ENCODE measurements at places on chromosomes 4 and X.

- DNase-seq, result no peak
These were observed 267.2 kb downstream of the MAPK10 start for GRCh38 chr4:86092684-86093083.

GRCh38 chrX:118530219-118530911, 34.8 kb downstream of the DOCK11 start:
- no peak for DNase-seq

DNA sequence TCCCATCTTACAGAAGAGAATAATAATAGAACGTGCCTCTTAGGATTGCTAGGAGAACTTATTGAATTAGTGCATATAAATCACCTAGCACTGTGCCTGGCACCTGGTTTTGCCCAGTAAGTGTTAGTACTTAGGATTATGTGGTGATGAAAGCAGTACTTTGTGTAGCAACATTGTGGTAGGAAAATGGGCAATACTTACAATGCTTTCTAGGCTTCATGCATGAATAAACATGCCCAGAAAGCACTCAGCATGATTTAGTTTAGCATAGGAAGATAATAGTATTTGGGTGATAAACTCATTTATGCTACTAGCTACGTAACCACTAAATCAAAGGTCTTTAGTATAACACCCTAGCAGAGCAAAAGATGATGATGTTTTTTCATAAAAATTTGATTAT, 105.6 kb downstream of the NEUROG2 start:
- peak; percentile 6 for DNase-seq

- no peak for DNase-seq
These were observed 82.8 kb upstream of the TCEAL2 start for GRCh38 chrX:102042372-102043325.

DNA sequence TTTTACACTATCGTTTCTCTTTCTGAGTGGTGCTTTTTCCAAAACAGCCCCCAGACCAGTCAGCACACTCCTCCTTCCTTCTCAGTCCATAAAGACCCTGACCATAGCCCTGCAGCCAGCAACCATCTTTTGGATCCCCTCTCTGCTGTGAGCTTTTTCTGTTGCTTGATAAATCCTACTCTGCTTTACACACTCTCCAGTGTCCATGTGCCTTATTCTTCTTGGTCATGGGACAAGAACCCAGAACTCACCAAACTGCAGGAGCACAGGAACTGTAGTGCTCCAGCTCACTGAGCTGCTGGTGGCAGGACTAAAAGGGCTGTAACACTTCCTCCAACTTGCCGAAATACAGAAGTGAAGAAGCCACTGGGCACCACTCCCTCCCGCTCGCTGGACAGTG, 32.5 kb downstream of the COX18 start:
- DNase-seq, result no peak

DNA sequence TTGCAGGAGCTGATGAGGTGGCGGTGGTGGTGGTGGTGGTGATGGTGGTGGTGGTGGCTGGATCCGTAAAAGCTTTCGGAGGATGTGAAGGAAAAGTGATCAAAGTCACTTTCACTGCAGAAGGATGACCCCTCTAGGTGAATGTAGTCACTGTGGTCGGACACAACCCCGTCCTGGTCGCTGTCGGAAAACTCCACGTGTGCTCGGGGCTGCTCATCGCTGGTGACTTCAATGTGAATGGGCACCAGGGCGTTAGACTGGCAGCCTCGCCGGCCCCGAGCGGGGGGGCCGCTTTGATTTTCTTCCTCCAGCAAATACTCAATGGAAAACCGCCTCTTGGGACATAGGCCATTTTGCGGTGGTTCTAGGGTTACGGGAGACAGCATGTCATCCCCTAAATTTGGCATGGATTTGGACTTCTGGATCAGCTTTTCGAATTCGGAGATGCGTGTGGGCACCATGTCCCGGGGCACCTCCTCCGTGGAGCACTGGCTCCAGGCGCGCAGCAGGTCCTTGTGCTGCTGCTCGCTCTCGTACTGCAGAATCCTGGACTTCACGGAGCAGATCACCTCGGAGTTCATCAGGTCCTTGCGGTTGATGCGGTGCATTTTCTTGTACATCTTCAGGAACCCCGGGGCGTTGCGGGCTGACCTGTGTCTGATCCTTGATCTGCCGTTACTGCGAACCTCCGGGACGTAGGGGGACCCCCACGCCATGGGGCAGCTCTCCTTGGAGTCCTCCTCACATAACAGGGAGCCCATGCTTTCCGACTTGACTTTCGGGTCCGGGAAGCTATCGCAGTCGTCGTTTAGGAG, 88.3 kb upstream of the PDLIM3 start:
- no peak for DNase-seq

DNA sequence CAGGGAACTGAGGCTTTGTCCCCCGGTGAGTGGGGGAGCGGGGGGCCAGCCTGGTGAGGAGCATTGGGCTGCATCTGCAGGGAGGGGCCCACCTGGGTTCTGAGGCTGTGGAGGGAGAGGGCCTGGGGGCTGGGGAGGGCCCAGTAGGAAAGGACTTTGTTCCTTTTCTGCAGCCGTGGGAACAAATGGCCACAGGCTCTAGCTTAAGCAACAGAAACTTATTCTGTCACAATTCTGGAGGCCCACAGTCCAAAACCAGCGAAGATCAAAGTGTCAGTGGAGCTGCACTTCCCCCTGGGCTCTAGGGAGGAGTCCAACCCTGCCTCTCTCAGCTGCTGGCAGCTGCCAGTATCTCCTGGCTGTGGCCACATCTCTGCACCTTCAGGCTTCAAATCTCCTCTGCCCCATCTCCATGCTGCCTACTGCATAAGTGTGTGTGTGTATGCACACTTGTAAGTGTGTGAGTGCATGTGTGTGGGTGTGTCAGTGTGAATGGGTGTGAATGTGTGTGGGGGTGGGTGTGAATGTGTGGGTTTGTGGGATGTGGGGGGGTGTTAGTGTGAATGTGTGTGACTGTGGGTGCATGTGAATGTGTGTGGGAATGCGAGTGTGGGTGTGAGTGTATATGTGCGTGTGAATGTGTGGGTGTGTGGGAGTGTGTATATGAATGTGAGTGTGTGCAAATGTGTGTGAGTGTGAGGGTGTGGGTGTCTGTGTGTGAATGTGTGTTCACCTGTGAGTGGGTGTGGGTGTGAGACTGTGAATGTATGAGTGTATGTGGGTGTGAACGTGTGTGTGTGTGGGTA, 204.5 kb upstream of the PSAPL1 start:
- no peak for DNase-seq

DNA sequence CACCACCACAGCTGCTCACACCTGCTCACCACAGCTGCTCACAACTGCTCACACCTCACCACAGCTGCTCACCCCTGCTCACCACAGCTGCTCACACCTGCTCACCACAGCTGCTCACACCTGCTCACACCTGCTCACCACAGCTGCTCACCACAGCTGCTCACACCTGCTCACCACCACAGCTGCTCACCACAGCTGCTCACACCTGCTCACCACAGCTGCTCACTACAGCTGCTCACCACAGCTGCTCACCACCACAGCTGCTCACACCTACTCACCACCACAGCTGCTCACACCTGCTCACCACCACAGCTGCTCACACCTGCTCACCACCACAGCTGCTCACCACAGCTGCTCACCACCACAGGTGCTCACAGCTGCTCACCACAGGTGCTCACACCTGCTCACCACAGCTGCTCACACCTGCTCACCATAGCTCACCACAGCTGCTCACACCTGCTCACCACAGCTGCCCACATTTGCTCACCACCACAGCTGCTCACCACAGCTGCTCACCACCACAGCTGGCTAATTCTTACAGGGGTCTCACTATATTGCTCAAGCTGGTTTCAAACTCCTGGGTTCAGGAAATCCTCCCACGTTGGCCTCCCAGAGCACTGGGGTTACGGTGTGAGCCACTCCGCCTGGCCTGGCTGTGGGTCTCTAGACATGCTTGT, 30.4 kb upstream of the CPLX1 start:
- no peak for DNase-seq

DNA sequence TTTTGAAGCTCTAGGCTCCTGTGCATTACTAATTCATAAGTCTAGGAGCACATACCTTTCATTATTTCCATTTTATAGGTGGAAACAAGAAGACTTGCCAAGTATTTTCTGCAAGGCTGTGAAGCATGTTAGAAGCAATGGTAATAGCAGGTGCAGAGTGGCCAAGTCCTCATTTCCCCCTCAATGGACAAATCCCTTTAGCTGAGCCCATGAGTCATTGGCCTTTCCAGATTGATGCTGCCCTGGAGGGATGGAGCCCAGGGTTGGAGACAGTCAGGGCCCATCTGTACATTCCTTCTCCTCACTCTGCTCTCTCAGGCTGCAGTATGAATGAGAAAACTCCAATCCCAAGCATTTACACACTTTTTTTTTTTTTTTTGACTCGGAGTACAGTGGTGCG, 6.6 kb downstream of the MGST2 start:
- no peak for DNase-seq

DNA sequence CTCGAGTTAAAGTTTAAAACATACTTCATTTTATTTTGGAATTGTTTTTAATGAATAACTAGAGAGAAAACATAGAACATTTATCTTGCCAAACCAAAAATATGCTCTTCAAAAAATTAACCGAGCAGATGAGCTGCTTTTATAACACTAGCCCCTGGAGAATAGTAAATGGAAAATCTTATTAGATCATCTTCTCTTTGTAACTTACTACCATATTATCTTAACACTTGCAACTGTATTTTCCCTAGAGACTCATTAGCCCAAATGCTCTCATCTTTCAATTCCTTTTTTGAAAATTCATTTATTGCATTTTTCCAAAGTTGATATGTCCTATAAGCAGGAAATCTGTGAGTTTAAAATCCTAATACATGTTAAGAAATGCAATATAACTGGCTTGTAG, 143.3 kb downstream of the CAMK2D start:
- DNase-seq, result no peak
